ENCODE measurements at places on chromosomes 3 and 15.

DNA sequence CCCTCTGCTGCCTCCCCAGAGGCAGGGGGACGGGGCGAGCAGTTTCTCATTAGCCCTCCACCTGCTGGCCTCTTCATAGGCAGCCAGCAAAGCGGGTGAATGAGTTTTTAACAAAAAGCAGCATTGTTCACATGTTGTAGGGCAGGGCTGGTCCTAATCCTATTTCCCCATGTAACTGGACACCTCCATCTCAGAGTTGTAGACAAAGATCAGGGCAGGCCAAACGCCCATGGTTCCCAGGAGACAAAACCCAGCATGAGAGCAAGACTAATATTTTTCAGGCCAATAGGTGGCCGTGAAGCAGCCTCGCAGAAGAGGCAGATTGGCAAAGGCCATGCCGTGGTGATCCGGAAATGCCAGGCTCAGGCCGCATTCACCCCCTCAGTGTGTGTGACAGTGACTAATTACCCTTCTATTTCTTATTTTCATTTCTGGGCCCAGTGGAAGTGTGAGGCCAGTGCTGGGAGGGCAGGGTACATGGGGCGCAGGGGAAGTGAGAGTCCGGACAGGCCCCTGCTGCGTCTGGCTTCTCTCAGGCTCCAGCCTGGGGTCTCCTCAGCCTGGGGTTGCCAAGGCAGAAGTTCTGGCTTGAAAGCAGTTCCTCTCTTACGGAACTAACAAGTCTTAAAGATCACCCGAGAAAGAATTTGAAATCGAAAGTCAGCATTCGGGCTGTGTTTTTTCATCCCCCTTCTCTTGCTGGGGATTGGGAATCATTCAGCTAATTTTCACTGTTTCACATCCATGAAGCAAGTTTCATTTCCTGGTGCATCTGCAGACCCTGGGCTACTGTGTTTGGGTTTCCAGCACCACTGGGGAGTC, 64.8 kb downstream of the BOC start:
- peak; percentile 42 for DNase-seq

- DNase-seq: no peak
Measured at GRCh38 chr3:80688814-80689213, 921.0 kb upstream of the ROBO1 start.

GRCh38 chr3:173354124-173354523, 43.4 kb upstream of the NLGN1 start:
- DNase-seq: no peak

- no peak for DNase-seq
Measured at GRCh38 chr3:17949101-17949500, 206.7 kb upstream of the TBC1D5 start.

- no peak for DNase-seq
Measured at GRCh38 chr3:125965505-125965904, 3.5 kb upstream of the ROPN1B start.

DNA sequence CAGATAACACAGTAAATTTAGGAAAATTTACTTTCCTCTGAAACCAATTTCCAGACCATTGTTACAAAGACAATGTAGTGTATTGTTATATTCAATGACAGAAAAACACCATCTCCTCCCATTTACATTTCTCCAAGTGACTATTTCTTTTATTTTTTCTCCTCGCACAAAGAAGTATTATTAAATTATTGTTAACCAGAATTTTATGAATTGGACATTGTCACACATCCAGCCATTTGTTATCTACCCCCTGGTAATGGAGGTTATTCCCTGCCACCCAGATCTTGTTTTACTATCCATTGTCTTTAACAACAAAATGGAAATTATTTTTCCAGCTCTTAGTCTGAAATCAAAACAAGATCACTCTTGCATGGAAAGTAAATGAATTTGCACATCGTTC, 511.3 kb downstream of the FGF12 start:
- no peak for DNase-seq

DNA sequence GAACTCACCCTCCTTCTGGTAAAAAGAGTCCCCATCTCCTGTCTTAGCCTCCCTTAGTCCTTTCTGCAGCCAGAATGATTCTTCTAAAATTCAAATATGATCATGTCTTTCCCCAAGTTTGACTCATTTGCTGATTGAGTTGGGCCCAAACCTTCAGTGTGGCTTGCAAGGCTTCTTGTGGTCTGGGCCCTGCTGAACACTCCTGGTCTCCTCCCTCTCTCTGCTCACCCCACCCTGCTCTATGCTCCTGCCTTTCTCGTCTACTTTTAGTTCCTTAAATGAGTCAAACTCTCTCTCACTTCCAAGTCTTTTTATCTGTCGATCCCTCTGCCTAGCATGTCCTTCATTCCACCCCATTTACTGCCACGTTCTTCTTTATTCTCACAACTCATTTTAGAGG, 72.6 kb downstream of the CCR1 start:
- DNase-seq: no peak
